NCI-H1092 (cell line): ENCODE measurements at places on chromosomes 3 and 15.

- no peak for DNase-seq
Observed at GRCh38 chr3:74000725-74001124, 376.0 kb upstream of the PDZRN3 start.

- DNase-seq: no peak
Observed at GRCh38 chr3:169457807-169458697, 205.5 kb downstream of the MECOM start.

DNA sequence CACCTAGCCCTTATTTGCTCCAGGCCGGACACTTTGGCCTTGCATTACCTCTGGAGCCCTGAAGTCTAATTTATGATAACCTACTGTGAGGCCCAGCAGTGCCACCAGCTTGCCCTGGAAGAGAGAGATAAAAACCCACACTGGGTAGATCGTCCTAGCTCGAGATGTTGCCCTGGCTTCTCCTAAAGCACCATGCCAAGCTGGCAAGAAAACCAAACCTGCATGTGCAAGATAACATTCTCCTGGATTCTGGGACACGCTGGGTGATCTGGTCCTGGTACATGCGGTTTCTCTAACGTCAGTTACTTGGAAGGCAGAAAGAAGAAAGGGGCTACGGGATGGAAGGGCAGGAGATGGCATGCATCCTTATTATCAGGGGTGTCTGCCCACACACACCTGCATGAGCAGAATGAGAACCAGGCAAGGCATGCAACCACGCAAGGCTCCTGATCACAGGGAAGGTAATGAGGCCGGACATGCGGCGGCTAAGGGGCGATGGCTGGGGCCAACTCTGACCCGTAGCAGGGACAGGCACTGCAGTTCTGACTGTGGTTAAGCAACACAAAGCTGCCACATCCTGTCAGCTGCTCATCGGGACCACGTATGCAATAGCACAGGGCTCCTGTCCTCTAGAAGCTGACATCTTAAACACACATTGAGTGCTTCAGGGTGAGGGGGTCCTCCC lies 73.0 kb downstream of the OXNAD1 start:
- no peak for DNase-seq

DNA sequence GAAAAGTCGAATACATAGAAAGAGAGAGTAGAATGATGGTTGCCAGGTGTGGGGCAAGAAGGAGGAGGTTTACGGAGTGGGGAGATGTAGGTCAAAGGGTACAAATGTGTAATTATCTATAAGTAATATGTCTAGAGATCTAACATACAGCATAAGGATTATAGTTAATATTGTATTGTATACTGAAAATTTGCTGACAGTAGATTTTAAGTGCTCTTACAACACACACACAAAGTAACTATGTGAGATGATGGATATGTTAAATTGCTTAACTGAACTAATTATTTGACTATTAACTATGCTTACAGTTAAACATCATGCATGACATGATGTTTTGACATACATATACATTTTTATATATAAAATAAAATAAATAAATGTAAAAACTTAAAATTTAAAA lies 192.7 kb downstream of the ZIC4 start:
- DNase-seq: no peak

- no peak for DNase-seq
Observed at GRCh38 chr3:100437721-100438622, 36.6 kb downstream of the LNP1 start.

GRCh38 chr15:62756326-62756994 lies 286.1 kb upstream of the TPM1 start:
- no peak for DNase-seq

- DNase-seq: no peak
Observed at GRCh38 chr15:48722764-48723661, 77.5 kb upstream of the FBN1 start.

DNA sequence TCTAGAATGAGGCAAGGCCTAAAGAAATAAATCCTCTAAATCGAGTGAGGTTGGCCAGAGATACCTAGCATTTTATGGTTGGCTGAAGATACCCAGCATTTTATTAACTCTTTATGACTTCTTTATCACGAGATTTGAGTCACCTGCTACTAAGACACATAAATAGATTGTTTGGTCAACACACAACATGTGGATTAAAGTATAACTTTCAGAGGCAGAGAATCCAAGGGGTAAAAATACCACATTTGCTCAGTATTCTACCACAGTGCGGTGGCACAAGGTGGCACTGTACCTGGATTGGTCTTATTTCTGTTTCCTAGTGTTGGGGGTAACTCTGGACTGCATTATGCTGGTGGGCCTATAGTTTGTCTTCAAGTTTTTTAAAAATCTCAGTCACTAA lies 27.0 kb upstream of the VILL start:
- no peak for DNase-seq

DNA sequence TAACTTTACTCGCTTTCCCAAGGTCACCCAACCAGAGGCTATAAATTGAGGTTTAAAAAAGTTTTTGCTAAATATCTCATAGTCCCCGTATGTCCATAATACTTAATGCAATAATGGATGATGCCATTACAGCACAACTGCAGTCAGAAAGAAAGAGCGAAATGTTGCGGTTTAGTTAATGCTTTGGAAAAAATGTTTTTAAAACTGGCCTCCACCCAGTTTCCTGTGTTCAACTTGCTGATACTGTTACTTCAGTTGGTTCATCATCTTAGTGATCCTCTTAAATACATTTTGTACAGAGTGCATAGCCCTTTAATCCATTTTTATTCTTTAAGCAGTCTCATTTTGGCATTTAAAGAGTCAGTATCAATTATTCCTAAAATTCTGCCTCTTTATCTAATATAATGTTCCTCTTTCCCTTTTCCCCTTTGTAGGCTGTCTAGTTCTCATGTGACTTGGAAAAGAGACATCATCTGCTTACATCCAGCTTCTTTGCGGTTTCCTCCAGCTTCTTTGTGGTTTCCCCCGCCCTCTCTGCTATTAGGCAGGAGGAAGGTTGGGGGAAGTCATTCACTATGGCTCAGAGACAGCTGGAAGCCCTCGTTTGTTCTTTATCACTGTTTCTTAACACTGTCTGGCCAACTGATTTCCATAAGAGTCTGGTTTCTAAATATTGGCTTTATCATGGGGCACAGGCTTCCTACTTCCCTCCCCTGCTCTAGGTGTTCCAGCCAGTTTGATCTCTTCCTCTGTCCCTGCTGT lies 154.3 kb downstream of the GOLIM4 start:
- DNase-seq: no peak

DNA sequence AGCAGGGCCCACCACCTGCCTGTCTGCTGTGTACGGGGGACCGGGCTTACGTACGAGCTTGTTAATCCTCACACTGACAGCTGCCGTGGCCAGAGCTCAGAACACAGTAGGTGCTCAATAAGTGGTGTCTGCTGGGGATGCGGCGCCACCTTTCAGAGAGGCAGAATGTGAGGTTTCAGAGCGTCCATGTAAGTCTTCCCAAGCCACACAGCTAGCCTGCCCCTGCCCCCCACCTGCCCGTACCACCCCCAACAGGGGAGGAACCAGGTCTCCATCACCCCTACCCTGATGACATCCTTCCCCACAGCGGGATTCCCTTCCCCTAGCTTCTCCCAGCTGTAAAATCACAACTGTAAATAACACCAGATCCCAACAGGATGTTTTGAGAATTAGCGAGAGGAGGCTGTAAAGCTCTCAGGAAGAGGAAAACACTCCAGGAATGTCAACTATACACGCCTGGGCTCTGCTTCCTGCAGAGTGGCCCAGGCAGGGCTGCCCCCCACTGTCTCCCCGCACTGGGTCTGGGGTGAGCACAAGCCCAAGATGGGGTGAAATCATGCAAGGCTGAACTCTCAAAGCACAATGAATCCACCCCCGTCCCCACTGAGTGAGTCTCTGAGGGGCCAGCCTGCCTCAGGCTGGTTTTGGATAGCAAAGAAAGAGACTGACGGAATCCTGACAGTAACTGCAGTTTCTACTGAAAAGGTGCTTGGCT lies 250.1 kb upstream of the LYSMD4 start:
- no peak for DNase-seq

DNA sequence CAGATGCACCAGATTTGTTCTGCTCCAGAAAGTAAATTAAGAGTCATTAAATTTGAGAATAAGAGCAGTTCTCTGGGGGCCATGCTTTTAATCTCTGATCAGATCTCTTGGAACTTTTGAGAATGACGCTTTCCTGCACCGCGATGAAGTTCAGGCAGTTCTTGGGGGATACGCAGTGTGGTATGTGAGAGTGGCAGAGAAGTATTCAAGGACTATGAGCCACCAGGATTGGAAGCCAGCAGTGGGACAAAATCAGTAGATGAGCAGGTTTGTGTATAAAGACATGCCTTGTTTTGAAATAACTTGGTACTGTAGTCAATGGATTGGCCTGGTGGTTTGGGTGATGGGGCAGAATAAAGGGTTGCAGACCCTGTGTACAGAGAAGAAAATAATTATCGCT lies 483.6 kb downstream of the ERC2 start:
- DNase-seq: no peak

DNA sequence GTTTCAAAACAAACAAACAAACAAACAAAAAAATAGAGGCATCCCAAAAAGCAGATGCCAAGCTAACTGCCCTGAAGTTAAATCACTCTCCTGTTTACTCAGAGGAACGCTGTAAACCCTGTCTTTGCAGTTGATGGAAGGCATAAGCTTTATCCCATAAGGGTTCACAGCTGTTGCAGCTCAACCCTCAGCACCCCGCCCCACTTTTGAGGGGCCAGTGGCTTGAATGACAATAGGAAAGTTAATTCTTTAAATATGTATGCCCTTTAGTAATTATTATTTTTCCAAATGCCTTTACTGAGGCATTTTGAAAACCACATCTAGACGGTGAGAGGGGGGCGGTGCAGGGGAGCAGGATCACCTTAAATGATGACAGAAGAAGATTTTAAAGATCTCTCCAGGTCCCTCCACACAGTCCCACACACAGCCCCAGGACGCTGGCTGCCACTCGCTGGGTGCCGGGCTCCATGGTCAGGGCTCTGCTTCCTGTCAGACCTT lies 272.1 kb downstream of the FAM43A start:
- DNase-seq: no peak

GRCh38 chr3:12585181-12585580 lies 28.3 kb downstream of the MKRN2 start:
- DNase-seq: no peak

DNA sequence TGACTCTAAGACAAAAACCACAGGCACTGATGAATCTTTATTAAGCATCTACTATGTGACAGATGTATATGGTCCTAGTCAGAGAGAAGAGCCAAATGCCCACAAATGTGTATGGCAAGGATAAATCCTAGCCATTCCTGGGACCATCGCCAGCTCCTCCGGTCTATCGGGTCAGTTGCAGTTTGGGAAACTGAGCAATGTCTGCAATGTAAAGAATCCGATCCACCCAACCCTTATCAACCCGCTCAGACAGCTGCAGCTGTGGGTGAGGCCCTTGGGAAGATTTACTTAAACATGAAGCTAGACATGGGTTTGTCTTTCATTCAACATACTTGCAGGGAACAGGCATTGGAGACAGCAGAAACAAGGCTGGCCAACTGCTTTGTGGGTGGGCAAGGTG lies 40.5 kb upstream of the CDV3 start:
- DNase-seq: no peak

DNA sequence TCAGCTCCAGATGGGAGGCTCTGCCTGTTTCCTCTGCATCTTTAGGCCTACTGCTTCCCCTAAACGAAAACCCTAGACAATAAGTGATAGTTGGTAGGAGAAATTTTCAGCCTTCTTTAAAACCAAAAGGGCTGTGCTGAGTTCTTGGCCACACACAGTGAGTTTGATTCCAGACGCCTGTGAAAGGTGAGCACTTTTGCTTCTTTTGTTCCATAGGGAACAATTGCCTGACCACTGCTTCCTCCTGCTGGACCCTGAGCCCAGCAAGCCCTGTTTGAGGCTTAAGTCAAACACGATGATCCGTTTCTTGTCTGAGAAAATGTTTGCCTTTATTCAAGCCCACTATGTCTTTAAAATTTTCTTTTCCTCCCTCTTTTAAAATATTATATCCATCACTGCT lies 493.9 kb downstream of the ZIC1 start:
- no peak for DNase-seq

DNA sequence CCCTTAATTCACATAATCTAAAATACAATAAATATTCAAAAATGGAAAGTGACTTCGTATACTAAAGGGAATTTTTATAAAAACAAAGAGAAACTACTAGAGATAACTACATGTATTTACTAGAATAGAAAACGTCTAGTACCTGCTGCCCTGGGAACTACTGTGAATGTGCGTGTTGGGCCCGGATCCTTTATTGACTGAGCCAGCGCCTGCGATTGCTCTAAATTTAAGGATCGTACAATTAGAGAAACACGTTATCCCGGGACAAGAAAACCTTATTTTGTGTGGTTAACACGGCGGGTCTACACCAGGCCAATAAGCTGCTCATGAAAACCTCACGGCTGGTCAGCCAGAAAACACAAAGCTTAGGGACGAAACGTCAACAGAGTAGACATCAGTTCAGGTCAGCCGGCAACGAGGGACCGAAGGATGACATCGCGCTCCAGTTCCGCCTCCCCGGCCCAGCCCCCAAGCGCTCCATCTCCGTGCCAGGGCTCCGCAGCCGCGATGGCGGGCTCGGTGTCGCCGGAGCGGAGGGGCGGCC lies 555 bp downstream of the TM2D3 start:
- DNase-seq: no peak

GRCh38 chr15:62584301-62585235 lies 419.5 kb upstream of the C2CD4B start:
- DNase-seq: no peak

- DNase-seq: no peak
Observed at GRCh38 chr15:67613708-67614107, 71.2 kb downstream of the MAP2K5 start.

GRCh38 chr15:63075015-63075983 lies 32.8 kb downstream of the TPM1 start:
- DNase-seq: no peak
